Stimulated activated CD4-positive, alpha-beta T cell treated with anti-CD3 and anti-CD28 coated beads, TNF-alpha, amount 100 ng/mL, for 1 hour (primary cell): ENCODE measurements at places on chromosomes 1 and 21.

GRCh38 chr1:155198547-155198906 lies 9.2 kb downstream of the THBS3 start:
- no peak for DNase-seq

GRCh38 chr1:39452540-39452939 lies 38.9 kb upstream of the BMP8A start:
- DNase-seq = no peak

DNA sequence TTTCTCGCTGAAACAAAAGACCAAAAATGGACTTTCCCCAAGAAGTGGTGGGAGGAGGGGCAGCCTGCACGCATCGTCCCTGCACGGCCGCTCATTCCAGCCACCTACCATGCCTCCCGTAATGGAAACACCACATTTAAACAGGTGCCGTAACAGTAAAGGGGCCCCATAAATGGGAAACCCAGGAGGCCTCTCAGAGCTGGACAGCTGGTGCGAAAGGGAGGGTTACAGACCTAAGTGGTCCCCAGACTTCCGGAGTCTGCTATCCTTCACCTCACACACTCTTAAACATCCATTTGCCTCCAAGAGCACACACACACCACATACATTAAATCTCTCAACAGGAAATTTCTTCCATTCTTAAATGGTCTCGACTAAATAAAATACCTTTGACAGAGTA lies 120.7 kb upstream of the SOD1 start:
- DNase-seq = no peak

GRCh38 chr1:92483610-92484471 lies 2.9 kb downstream of the GFI1 start:
- peak; percentile 61 for DNase-seq

DNA sequence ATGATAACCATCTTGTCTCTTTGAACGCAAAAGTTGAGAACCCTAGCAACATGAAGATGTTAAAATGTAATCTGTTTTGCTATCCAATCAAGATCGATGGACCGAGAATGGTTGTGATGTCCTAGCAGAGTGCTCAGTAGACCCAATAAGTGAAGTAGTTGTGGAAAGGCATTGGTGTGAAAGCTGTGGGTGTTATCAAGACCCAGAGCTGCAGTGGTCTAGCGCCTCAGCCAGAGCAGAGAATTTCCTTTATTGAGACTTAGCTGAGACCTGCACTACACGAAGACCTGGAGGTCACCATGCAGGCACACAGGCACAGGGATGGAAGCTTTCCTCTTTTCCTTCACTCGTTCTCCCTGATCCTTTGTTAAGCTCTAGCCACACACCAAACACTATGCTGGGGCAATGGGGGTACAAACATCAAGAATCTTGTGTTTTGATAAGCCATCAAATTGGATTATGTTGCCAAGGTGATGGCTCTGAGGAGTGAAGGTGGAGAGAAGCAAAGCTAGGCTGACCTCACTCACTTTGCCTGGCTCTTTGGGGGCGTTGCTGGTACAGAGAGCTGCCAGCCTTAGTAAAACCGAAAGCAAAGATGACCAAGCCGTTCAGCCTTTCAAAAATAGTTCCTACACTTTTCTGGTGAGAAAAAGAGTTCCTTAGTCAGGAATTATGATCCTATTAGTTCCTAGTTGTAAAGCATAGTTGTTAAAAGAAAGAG lies 24.1 kb downstream of the METTL13 start:
- no peak for DNase-seq

GRCh38 chr1:90133133-90133532 lies 138.2 kb downstream of the ZNF326 start:
- no peak for DNase-seq

DNA sequence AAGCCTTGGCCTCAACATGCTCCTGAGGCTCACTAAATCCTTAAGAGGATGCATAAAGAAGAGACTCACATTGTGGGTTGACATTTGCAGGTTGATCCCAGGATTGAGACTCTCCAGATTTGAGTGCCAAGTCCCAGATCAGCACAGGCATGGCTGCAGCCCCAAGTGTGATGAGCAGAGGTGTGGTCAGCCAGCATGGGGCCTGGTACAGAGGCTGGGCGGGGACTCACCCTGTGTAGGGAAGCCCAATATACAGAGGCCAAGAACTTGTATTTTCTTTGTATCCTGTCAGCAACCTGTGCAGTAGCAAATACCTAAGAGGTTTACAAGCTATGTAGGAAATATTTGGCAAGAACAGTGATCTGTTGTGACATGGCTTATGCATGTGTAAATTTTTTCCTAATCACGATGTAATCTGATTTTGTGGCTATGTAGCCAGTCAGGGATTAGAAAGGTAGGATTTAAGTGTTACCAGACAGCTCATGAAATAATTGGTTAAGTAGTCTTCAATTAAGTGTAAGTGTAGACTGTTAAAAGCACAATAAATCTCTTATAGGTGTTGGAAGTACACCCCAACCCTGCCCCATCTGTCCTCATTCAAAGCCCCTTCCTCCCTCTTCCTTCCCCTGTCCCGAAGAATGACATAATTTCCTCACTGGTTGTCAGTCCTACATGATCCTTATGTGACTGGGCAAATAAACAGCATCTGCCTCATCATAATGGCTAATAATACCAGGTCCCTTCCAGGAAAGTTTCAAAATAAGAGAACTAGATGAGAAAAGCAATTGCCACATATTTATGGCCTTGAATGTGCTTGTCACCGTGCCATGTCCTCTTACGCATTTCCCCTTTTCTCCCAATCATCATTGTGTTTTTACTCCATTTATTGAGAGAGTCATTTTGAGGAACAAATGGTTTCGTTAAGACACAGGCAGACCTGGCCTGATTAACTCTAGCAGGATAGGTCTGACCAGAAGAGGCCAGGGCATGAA lies 120.9 kb downstream of the HLX start:
- no peak for DNase-seq

GRCh38 chr1:31802190-31803150 lies 13.4 kb downstream of the SPOCD1 start:
- no peak for DNase-seq

- DNase-seq = no peak
Measured at GRCh38 chr1:208213786-208214185, 30.4 kb downstream of the PLXNA2 start.

DNA sequence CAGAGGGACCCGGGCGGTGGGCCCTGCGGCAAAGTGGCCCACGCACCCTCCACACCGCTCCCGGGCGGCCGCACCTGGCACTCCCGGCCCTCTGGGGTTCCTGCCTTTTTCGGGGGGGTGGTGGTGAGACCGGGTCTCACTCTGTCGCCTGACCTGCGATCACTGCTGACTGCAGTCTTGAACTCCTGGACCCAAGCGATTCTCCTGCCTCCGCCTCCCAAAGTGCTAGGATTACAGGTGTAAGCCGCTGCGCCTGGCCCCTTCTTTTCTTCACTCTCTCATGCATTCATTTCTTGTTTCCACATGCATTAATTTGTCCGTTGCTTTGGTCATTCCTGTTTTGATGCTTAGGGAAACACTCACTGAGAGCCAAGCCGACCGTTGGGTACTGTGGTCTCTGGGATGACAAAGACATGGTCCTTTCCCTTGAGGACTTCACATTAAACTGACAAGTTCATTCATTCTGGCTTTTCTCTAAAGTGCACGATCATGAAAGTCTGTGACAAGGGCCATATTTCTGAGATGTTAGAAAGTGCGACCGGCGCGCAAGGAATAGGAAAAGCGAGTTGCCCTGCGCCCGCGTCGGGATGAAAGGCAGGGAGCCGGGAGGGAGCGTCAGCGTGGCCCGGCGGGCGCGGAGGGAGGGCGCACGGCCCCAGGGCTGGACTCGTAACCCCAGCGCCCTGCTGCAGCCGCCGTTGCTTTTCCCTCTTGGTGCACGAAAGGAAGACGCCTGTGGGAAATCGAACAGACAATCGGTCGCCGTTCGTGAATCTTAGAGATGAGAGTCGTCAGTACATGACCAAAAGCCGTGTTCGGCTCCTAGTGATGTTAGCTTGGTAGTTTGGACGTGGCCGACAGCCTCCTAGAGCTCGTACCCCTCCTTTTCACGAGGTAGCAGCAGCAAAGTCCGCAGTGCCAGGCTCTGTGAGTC lies 1.0 kb upstream of the MCOLN2 start:
- DNase-seq = no peak

GRCh38 chr1:152737997-152738396 lies 19.8 kb upstream of the KPRP start:
- DNase-seq = no peak

DNA sequence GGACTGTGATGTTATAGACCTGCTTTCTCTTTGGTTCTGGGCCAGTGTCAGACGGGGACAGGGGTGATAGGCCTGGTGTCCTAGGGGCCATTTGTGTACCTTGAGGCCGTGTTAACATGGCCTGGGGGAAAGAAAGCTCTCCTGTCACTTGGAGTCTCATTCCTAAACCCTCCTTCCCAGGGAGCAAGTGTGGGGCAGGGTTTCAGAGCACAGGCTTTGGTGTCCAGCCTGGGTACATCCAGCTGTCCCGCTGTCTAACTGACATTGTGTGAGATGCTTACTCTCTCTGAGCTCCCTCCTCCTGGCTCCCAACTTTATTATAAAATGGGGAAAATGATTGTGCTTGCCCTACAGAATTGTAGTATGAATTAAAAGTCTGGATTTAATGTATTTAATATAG lies 32.6 kb upstream of the EPHA8 start:
- DNase-seq = no peak

- DNase-seq = no peak
Measured at GRCh38 chr1:61853583-61853982, 111.3 kb downstream of the PATJ start.

- DNase-seq = no peak
Measured at GRCh38 chr1:68314151-68314780, 81.9 kb upstream of the WLS start.
